ENCODE measurements at places on chromosomes 6 and 20.

DNA sequence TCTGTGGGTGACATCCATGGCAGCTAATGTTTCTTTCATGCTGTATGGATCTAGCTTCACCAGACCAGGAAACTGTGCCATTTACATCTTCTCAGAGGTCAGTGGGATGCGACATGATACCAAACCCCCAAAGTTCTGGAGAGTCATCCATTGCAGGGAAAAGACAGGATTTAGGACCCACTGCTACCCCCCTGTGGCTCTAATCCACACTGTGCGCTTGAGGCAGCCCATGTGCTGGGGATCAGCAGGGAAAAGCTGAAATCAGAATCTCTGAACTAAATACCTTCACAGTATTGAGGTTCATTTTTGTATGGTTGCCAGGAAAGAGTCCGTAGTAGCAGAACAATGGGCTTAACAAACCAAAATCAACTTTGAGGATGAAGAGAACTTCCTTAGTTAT is 164.4 kb downstream of the TMEM242 start:
- no peak for DNase-seq

DNA sequence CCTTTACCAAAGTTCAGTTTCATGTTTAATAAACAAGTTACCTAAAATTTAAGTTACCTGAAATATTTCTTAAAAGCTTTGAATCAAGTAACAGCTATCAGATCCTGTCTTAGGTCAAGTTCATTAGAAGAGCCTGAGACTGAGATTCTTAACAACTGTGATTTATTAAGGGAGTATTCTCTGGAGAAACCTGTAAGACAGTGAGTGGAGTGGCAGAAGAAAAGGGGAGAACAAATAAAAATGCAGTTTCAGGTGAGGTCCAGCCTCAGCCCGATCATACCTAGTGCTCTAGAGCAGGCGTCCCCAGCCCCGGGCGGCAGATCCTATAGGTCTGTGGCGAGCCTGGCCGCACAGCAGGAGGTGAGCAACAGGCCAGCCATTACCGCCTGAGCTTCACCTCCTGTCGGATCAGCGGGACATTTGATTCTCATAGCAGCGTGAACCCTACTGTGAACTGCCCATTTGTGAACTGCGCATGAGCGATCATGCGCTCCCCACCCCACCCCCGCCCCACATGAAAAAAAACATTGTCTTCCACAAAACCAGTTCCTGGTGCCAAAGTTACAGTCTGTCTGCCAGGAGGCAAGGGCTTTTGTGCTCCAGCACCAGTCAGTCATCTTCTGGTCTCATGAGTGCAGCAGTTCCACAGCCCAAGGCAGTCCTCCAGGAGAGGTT is 59.2 kb upstream of the ADGRB3 start:
- no peak for DNase-seq

- no peak for DNase-seq
Measured at GRCh38 chr6:98976674-98977385, 29.1 kb upstream of the FBXL4 start.

GRCh38 chr6:43302126-43302525 is 4.1 kb downstream of the SLC22A7 start:
- no peak for DNase-seq

DNA sequence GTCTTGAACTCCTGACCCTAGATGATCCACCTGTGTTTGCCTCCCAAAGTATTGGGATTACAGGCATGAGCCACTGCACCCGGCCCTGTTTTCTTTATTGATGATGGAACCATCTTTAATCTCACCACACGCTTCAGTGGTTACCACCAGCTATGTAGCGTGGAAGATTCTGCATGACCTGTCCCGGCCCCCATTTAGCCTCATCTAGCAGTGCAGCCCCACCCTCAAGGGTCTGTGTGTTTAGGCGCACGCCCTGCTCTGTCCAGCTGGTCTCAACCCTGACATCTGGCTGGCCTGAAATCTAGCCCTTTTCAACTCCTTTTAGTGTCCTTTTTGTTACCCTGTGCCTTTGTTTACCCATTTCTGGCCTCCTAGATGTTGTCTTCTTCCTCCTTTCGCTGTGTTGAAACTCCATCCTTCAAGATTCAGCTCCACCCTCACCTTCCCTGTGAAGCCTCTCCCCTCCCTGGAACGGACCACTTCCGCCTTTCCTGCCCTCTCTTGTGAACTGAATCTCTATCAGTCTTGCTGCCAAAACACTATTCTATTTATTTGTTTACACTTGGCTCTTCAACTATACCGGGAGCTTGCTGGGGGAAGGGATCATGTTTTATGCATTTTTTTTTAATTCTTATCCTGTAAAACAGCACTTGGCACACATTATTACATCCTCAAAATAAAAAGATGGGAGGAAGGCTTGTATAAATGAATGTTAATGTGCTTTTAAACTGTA is 101.0 kb upstream of the MTHFD1L start:
- no peak for DNase-seq

- no peak for DNase-seq
Measured at GRCh38 chr6:100202417-100203194, 208.6 kb upstream of the MCHR2 start.

- no peak for DNase-seq
Measured at GRCh38 chr6:15763837-15764236, 101.0 kb upstream of the DTNBP1 start.

DNA sequence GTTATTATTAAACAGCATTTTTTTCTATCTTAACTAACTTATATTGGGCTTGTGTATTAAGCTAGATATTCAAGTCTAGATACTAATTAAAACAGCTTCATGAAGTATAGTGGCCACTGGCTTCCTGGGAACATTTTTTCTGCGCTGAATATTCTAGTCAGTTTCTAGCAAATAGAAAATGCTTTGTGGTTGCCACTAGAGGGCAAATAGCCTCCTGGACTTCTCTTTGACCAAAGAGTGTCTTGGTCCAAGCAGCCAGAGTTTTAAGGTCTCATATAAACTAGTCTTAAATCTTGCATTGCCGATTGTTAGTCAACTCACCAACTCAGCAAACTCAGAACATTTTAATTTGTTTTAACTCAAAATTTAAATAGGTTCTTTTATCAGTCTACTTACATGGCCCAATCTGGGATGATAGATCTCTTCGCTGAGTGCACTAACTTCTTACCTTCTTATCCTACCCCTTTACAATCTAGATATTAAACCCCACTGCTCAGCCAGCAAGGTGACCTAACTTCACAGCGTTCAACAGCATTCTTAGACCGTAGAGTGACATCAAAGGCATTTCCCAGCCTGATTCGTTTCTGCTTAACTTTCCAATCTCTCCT is 24.6 kb upstream of the ID4 start:
- DNase-seq = no peak

DNA sequence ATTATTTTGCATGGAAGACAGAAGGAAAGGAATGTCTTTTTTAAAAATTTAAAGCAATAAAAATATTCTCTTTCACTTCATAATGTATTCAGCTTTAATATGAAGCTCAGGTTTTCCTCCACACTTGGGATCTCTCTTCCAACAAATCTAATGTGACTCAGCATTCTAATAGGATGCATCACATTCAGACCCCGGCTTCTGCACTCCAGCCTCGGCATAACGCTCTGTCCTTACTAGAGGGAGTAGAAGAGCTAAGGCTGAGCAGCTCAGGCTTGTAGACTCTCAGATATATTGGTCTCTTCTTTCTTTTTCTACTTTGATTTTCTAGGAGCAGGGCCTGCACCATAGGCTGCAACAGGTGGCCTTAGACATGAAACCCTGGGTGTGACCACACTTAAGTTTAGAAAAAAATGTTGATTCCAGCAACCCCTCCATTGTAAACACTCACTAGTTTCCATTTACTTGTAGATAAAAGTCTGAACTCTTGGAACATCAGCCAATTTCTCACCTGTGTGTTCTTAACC is 161.7 kb downstream of the PAK5 start:
- DNase-seq = no peak

- DNase-seq = no peak
Measured at GRCh38 chr20:52529826-52530225, 338.2 kb upstream of the ZFP64 start.

DNA sequence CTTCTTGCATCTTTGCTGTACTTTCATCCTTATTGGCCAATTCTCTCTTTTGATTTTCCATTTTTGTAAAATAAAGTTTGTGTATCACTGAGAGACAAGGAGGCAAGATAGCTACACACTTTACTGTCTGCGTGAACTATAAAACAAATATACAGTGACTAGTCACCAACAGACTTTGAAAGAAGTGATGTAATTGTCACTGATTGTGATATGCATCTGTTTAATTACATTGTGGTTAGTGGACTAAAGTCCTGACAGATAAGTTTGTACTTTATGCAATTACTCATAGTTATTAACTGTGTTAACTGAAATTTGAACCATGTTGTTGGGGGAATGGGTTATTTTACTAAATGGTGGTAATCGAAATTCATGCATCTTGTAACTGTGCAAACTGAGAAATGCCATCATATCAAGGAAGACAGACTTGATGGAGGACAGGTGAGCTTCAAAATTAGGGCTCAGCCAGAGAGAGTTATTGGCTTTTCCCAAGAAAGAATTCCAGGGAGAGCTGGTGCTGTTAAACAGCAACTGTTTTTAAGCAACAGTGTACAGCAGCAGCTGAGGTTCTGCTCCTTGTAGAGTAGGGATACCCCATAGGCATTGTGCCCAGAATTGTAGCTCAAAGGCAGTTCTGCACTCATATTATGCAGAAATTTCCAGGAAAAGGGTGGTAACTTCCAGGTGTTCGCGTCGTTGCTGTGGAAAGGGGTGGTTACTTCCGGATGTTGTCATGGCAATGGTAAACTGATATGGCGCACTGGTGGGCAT is 62.9 kb downstream of the EFHC1 start:
- no peak for DNase-seq

DNA sequence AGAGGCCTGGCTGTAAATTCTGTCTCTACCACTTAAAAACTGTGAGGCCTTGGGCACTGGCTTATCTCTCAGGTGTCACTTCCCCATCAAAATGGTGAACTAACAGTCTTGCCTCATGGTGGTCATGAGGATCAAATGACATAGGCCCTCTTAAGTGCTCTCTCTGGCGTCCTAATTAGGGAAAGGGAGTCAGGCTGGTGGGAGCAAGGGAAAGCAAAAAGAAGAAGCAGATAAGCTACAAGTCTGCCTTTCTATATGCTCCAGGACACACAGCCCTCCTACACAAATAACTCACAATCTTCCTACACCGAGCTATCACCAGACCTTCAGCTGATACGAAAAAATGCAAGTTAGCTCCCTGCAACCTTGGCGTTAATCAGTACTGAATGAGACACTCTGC is 19.5 kb upstream of the SLC22A16 start:
- no peak for DNase-seq

DNA sequence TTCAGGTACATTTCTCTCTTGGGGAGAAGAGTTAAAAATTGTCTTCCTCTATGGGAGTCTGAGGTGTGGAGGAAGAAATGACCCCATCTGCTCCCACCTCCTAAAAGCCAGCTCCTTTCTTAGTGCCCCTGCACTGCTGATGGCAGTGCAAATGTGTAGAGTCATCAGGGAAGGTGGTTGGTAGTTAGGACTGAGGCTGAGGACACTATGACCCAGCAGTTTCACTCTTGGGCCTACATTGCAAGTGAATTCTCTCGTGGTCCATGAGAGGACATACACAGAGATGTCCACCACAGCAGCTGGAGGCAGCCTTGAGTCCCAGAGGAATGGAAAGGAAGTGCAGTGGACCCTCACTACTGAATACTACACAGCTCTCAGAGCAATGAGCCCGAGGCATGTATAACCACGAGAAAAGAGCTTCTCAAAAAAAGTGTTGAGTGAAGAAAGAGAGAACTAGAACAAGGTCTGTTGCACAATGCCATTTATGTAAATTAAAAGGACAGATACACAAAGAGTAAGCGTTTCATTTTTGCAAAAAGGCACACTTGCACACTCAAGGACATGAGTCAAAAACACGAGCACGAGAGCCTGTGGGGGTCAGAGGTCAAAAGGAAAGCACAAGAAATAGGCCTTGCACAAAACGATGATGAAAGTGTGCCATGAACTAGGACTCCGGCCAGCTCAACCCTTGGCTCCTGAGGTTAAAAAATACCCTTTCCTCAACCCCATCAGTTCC is 308.2 kb upstream of the PRND start:
- DNase-seq = no peak

DNA sequence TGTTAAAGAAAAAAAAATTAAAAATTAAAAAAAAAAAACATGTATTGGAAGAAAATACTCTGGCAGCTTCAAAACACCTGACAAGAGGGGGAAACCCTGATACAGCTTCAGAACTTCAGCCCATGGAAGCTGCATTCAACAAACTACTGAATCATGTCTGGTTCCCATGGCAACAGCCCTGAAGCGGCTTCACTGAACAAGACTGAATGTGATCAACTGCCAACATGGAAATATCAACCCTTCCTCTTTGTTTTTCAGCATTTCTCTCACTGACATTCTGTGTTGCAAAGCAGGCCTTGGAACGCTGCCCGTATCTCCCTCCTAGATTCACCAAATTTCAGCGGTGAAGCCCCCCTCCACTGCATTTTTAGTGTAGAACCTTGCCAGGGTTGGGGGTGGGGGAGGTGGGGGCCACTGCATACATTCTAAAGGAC is 91.3 kb upstream of the SHLD1 start:
- peak; percentile 42 for DNase-seq

- DNase-seq = no peak
Measured at GRCh38 chr6:40794586-40794985, 207.4 kb upstream of the LRFN2 start.

DNA sequence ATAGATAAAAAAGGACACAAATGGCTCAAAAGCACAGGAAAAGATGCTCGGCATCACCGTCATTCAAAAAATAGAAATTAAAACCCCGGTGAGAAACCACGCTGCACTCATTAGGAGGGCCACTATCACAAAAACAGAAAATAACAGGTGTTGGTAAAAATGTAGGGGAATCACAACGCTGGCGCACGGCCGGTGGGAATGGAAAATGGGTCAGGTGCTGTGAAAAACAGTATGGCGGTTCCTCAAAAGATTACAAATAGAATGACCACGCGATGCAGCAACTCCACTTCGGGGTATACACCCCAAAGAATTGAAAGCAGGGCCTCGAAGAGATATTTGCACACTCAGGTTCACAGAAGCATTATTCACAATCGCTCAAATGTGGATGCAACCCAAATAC is 28.3 kb downstream of the NPEPL1 start:
- no peak for DNase-seq

- DNase-seq = no peak
Measured at GRCh38 chr6:108662702-108663101, 102.0 kb downstream of the FOXO3 start.

DNA sequence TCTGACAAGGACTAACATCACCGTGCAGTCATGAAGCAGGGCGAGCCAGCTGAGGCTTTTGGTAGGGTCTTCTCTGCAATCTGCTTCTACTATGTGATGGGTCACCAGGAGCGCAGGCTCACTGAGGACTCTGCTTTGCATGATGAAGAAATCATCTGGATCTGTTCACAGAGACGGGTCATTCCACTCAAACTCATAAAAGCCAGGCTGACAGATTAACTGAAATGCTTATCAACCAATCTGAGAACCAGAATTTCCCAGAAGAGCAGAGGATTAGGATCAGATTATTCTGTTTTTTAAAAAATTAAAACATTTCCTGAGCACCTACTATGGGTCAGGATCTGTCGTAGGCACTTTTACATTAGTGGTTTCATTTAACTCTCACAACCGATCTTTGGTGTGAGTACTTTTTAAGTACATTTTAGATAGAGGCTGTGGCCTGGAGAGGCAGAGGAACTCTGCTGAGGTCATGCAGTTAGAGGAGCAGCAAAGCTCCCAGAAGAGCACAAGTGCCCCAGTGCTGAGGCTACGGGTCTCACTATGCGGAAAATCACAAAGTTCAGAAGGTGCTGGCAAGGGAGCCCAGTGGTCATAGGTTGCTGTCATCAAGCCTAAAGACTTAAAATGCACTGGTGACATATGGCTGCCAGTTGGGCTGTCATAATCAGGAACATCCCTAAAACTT is 109.1 kb downstream of the BACH2 start:
- DNase-seq = no peak
